ENCODE measurements at places on chromosomes 5 and 9.

- no peak for DNase-seq
Measured at GRCh38 chr5:112183103-112183711, 235.9 kb downstream of the EPB41L4A start.

DNA sequence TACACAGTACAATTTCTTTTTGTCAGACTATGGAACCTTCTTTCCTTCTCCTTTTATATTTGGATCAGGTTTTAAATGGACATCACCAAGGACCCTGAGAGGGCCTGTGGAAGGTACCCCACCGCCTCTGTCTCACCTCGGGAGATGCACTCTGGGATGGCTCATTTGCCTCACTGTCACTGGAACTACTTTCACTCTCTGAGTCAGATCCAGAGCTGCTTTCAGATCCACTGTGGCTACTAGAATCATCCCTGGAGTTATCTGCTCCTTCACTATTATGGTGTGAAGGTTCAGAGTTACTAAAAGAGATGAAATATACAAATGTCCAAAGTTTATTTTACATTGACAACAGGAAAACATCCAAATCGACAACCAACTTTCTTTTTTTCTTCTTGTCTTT is 24.6 kb downstream of the LEAP2 start:
- no peak for DNase-seq

DNA sequence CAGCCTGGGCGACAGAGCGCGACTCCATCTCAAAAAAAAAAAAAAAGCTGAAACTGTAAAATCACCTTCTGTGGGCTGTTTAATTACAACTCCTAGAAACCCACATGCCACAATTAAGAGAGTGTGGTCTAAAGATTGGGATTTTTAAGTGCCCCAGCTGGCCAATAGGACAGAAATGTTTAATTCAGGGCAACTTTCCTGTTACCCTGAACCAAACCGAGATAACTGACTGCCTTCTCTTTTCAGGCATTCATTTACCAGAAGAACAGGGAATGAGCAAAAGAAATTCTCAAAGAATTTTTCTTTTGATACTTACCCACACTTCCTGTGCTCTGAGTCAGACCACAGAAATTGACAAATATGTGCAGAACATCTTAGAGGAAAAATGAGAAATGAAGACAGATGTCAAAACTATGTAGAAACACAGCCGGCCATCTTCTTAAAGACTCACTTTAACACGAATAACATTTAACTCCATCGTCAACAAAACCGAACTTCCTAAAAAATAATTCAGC is 221.3 kb upstream of the DAPK1 start:
- DNase-seq = no peak

- DNase-seq = no peak
Measured at GRCh38 chr9:130718562-130718961, 25.0 kb downstream of the EXOSC2 start.

- no peak for DNase-seq
Measured at GRCh38 chr5:31811210-31811609, 172.3 kb downstream of the PDZD2 start.

DNA sequence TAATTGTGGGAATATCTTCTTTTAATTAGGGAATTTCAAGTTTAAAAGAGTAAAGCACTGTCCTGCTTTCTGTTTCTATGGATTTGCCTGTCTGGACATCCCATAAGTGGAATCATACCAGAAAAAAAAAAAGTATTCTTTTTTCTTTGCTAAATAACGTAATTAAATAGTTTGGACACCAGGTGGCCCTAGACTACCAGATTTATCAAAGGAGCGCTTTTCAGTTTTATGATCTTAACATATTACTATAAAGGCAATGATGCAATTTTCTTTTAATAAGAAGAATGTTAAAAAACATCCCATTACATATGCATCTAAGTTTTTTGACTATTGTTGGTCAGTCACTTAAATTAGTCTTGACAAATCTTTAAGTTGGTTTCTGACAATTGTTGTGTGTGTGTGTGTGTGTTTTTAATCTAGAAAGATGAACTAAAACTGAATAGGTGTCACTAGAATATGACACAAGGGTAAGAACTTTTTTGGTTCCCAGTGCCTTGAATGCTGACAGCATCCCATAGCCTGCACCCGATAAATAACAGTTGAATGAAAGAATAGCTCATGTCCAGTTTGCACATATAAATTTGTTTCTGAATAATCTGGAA is 49.5 kb downstream of the C5orf22 start:
- no peak for DNase-seq

GRCh38 chr9:137564817-137565411 is 13.2 kb downstream of the MRPL41 start:
- no peak for DNase-seq

DNA sequence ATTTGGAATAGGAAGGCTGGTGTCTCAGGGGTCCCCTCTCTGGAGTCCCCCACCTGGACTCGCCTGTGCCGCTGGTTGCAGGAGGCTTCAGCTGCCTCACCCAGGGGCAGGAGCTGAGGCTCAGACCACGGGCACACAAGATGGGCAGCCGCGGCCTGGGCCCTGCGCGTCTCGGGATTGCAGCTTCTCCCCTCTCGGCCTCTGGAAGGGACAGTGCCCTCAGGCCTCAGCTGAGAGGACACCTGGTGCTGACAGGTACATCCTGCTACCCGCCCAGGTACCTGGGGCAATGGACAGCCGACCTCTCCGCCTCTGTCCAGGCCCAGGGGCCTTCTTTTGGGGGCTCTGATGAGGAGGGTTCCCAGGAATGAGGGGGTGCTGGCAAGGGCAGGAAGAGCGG is 38.3 kb downstream of the UNC5A start:
- no peak for DNase-seq

DNA sequence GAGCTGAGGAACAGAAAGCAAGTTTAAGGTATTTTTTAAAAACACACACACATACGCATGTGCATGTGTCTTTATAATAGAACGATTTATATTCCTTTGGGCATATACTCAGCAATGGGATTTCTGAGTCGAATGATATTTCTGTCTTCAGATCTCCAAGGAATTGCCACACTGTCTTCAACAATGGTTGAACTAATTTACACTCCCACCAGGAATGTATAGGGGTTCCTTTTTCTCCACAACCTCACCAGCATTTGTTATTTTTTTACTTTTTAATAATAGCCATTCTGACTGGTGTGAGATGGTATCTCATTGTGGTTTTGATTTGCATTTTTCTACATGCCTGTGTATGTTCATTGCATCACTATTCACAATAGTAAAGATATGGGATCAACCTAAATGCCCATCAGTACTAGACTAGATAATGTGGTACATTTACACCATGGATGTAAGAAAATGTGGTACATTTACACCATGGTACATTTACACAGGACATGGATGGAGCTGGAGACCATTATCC is 60.3 kb upstream of the MAP3K1 start:
- DNase-seq = no peak

- no peak for DNase-seq
Measured at GRCh38 chr5:65010841-65011240, 242.1 kb downstream of the CWC27 start.

DNA sequence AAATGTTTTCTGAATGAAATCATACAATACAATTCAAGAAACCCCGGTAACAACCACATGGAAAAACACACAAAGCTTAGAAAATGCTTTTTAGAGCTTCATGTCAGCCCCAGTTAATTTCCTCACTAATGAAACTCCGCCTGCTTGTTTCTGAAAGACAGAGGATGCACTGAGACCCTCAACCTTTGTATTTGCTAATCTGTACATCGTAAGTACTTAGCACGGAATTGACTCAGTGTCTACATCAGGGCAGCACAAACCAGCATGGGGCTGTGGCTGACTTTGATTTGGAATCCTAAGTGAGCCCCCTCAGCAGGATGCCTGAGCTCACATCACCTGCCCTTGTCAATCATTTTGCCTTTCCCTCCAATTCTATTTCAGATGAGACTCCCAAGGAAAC is 499.1 kb upstream of the MPDZ start:
- peak; percentile 21 for DNase-seq

- no peak for DNase-seq
Measured at GRCh38 chr9:14560194-14560593, 133.0 kb downstream of the ZDHHC21 start.

- no peak for DNase-seq
Measured at GRCh38 chr5:96565582-96566265, 96.5 kb upstream of the CAST start.

DNA sequence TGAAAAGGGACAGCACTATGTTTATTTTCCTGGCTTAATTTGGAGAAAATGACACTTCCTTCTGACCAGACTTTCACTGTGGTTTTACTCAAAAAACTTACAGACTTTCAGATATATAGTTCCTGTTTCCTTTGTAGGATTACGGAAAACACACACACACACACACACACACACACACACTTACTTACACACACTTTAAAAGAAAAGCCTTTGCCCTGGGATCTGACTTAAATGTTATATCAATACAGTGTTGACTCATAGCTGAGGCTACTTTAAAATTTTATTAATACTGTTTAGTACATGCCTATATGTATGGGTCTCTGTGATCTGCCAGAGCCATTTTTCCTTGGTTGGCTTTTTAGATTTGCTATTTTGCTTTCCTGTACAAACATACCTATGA is 758.3 kb downstream of the DNAH5 start:
- no peak for DNase-seq

DNA sequence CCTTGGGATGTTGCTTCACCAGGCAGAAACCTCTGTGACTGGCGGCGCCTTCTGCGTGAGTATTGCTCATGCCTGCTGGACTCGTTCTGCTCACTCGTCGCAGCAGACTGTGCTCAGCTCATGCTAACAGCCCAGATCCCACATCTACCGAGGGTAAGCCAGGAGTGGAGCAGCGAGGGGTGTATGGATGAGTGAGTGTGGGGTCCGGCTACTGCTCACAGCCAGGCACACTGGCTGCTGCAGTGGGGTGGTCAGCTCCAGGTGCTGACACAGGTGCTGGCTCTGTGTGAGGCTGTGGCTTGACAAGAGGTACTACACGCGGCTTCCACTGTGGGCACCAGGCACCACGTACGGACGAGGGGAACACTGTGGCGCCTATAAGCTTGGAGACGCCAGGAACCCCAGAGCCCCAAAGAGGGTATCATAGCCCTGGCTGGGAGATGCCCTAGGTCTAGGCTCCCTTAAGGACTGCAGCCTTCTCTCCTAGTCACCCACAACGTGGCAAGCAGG is 47.7 kb upstream of the CDH12 start:
- DNase-seq = no peak

DNA sequence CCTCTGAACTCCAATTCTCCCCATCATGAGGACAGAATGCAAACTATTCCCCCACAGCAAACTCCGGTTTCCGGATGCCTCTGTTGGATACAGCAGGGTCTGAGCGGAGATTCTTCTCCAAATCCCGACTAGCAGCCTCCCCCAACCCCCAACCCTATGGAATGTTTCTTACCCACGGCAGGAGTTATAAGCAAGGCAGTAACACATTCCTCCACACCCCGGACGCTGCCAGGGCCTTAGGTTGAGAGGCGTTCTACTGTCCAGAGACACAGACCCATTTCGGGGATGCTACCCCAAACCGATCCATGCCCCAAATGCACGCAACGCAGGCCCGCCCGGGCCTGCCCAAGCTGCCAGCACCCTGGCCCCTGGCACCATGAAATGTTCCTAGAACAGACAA is 85.6 kb upstream of the LMX1B start:
- DNase-seq = peak; percentile 75

DNA sequence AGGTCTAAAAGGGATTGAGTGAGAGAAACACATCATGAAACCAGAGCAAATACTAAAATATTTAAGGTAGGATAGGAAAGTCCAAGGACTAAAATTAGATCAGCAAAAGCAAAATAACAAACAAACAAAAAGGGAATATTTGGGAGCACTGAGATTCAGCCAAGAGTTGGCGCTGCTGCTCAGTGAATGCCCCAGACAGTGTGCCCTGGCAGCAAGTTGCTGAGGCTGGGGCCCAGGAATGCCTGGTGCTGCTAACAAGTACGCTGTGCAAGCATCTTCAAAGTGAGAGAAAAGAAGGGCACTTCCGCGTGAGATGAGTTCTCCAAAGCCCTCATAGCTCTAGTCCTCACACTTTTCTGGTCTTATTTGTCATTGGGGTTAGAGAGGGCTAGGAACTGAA is 603.3 kb downstream of the EFNA5 start:
- DNase-seq = no peak

- no peak for DNase-seq
Measured at GRCh38 chr5:16759147-16759773, 142.5 kb upstream of the RETREG1 start.

- DNase-seq = peak; percentile 56
Measured at GRCh38 chr9:4489562-4489918, 728 bp upstream of the SLC1A1 start.

DNA sequence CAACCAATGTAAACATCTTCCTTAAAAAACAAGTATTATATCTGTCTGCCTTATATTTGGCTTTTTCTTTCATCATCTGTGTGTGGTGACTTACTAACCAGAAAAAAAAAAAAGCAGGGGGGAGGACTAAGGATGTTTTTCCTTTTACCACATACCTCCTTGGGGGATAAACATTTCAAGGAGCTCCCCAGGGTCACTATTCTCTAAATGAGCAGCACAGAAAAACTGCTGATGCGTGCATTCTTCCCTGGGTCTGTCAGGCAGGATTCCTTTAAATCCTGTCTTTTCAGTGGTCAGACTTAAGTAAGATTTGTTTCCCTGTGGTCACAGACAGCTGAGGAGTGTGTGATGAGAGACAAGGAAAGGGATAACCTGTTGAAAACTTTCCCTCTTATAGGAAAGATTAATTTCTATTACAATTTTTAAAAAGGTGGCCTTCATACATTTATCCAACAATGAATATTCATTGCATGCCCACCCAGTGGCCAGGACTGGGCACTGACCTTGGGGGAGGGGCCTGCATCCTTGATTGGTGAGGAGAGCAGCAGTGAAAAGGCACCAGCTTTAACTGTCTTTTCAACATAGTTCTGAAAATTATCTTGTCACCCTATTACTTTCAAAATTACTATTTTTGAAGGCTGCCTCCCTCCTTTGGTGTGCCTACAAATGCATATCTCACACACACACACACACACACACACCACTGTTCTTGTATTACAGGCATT is 123.1 kb downstream of the TLE4 start:
- peak; percentile 76 for DNase-seq

- peak; percentile 41 for DNase-seq
Measured at GRCh38 chr5:122849771-122850170, 4.4 kb downstream of the SNX24 start.

DNA sequence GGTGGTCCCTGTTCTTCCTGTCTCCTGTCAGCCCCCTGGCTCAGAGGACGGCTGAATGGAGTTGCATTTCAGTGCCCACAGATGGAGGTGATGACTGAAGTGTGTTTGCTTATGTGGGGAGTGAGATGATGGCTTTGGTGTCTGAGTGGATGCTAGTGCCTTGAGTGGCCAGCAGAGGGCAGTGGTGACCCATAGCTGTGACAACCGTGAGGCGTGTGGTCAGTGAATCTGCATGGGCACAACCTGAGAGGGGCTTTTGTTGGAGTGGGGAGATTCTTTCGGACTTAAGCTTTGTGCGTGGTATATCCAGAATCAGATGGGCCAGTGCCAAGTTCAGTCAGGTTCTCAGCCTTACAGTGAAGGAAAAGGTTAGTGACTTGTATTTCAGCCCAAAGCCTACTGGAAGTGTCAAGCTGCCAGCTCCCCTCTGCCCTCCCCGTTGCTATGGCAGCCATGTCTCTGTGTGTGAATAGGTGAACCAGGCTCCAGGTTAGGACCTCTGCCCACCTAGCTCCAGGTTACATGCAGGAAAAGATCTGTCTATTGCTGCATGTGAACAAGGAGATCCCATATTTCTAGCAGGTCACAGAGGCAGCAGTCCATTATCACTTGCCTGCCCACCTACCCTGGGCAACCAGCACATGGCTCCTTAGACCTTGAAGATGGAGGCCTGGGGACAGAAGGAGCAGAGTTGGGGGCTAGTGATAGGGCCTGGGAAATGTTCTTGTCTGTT is 14.7 kb upstream of the CXXC5 start:
- peak; percentile 91 for DNase-seq

Data from ELF-1 (cell line).